ENCODE measurements at places on chromosomes 7 and 10.

GRCh38 chr10:117134306-117135025, 3.6 kb downstream of the VAX1 start:
- DNase-seq, result no peak

DNA sequence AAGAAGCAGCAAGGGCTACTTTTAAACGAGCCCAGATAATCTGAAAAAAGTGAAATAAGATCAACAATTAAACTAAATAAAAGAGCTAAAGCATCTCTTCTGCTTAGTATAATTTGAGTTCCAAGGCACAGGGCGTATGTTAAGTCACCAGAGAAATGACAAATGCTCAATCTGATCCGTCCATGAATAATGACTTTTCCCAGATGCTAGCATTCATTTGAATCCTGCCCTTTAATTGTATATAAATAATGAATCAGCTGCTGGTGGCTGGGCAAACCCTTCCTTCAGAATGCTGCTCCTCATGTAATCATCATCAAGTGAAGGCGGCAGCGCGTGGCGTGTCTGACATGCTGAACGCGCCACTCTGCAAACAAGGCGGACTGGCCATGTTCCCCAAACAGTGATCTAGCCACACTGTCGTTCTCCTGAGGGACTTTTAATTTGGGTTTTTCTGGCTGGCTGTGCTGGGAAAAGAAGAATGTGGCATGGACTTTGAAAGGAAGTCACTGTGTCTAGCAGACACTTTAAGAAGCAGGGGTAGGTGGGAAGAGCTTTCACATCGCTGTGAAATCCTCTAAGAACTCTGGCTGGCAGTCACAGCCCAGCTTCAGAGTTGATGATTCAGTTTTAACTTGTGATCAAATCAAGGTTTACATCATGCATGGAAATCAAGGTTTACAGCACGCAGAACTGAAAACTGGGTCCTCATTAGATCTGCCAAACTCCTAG, 70.7 kb downstream of the BEND7 start:
- no peak for DNase-seq

GRCh38 chr10:111833251-111833650, 350.3 kb downstream of the GPAM start:
- no peak for DNase-seq

- no peak for DNase-seq
These were observed 43.0 kb downstream of the ZMYND11 start for GRCh38 chr10:178208-178607.

DNA sequence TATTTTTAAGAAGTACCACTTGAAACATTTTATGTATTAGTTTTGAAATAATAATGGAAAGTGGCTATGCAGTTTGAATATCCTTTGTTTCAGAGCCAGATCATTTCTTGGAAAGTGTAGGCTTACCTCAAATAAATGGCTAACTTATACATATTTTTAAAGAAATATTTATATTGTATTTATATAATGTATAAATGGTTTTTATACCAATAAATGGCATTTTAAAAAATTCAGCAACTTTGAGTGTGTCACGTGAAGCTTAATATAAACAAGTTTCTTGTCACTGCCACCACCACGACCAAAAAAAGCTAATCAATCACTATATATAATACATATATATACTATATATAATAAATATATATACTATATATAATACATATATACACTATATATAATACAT, 4.8 kb downstream of the IL6 start:
- no peak for DNase-seq

GRCh38 chr10:11716686-11717085, 25.5 kb upstream of the ECHDC3 start:
- no peak for DNase-seq

- no peak for DNase-seq
These were observed 68.2 kb upstream of the AHR start for GRCh38 chr7:17230099-17230807.

DNA sequence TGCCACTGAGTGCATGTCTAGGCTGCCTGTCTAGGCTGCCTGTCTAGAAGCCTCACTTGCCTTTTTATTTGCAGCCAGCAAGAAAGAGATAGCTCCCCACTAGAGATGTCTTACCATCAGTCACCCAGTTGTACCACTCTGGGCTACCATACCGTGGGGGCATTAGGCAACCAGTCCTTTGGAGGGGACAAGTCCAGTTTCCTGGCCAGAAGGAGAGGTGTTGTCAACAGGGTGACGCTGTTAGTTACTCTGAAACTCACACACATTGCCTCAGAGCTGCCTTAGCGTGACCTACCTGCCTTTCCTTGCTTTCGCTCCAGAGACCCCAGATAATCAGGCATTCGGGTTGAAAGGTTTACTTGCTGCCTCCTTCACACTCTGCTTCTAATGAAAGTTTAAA, 155.4 kb downstream of the CELF2 start:
- DNase-seq, result no peak

- no peak for DNase-seq
These were observed at the start of gene BEND7 for GRCh38 chr10:13528875-13529713. Gene BEND7 (minus strand): TSS chr10:13529014. CDS start chr10:13528533, 481 bp downstream.

- no peak for DNase-seq
These were observed 3.1 kb upstream of the CHST15 start for GRCh38 chr10:124096494-124096893.
